ENCODE measurements at places on chromosomes 5 and 9.

- no peak for DNase-seq
These were observed 58.7 kb downstream of the ICE1 start for GRCh38 chr5:5481206-5481605.

DNA sequence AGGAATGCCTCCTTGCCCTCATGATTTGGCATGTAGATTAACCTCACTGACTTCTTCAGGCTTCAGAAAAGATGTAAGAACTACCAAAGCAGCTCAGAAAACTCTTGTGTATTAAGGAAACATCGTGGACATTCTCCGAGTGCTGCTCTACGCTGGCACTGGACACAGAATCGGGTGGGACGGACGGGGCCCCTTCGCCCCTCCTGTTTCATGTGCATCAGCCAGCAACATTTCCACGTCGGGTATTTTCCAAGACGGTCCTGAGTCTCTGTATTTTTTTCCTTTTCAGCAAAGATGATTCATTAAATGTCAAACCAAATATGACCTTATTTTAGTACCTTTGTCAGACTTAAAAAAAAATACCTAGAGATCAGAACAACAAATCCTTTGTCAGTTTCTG, 583.6 kb downstream of the CCDC171 start:
- no peak for DNase-seq

DNA sequence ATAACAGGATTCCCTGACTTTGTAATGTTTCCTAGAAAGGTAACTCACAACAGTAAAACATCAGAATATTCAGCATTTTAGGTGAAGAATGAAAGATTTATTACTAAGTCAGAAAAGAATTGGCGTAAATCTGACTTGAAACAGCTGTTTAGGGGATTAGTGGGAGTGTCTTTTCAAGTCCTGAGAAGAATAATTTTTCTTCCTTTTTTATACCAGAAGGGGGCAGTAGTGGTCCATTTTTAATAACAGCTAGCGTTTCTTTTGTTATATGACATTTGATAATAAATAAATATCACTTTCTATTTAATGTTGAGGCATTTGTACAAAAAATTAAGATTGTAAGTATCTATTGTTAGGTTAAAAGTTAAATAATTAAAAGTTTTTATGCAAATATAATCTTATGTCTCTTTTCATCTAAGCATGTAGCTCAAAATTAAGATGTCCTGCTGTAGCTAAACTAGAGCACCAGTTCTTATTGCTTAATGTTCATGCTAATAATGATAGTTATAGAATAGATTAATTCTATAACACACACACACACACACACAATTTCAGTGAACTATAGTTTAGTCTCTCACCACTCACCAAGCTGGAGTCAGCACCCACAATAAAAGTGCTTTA, 258.7 kb upstream of the ARRDC3 start:
- DNase-seq: peak; percentile 24

DNA sequence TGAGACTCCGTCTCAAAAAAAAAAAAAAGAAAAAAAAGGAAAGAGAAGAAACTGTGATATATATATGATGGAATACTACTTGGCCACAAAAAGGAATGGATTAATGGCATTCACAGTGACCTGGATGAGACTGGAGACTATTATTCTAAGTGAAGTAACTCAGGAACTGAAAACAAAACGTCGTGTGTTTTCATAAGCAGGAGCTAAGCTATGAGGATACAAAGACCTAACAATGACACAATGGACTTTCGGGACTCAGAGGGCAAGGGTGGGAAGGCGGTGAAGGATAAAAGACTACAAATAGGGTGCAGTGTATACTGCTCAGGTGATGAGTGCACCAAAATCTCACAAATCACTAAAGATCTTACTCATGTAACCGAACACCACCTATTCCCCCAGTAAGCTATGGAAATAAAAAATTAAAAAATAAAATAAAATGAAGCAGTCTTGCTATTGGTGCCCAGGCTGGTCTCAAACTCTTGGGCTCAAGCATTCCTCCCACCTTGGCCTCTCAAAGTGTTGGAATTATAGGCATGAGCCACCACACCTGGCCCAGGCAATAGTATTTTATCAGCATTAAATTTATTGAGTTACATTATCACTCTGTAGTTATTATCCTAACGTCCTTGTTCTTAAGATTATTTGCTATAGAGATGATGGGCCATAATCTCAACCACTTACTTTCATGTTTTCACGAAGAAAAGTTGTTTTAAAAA, 71.5 kb upstream of the GPBP1 start:
- no peak for DNase-seq

GRCh38 chr5:36743891-36744772, 132.4 kb upstream of the NIPBL start:
- DNase-seq: peak; percentile 13

DNA sequence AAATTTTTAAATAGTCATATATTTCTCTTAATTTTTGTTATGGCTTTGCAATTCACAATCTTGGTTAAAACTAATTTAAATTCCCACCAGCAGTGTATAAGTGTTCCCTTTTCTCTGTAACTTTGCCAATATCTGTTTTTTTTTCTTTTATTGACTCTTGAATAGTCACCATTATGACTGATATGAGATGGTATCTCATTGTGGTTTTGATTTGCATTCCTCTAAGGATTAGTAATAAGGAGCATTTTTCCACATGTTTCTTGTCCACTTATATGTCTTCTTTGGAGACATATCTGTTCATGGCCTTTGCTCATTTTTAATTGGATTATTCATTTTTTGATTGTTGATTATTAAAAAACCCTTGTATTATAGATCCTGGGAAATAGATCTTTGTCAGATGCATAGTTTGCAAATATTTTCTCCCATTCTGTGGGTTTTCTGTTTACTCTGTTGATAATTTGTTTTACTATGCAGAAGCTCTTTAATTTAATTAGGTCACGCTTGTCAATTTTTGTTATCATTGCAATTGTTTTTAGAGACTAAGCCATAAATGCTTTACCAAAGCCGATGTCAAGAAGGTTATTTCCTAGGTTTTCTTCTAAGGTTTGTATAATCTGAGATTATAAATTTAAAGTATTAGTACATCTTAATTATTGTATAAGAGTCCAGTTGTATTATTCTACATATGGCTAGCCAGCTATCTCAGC, 610.9 kb downstream of the CHSY3 start:
- peak; percentile 65 for DNase-seq

GRCh38 chr5:139150367-139150999, 47.7 kb downstream of the SIL1 start:
- DNase-seq: no peak

GRCh38 chr9:15116130-15116580, 190.9 kb downstream of the TTC39B start:
- no peak for DNase-seq

- DNase-seq: no peak
These were observed 186.0 kb downstream of the TENT4A start for GRCh38 chr5:6899221-6899620.

GRCh38 chr5:180097926-180098325, 26.4 kb upstream of the RNF130 start:
- DNase-seq: no peak
